WTC11 (cell line): ENCODE measurements at places on chromosomes 7 and 10. TPM values are rescaled to one million over a fixed set of nuclear protein-coding genes. Genes with fewer than 3 reads are reported as not detected.

The LIPK gene
- total RNA-seq, result not detected in 3 replicates

DNA sequence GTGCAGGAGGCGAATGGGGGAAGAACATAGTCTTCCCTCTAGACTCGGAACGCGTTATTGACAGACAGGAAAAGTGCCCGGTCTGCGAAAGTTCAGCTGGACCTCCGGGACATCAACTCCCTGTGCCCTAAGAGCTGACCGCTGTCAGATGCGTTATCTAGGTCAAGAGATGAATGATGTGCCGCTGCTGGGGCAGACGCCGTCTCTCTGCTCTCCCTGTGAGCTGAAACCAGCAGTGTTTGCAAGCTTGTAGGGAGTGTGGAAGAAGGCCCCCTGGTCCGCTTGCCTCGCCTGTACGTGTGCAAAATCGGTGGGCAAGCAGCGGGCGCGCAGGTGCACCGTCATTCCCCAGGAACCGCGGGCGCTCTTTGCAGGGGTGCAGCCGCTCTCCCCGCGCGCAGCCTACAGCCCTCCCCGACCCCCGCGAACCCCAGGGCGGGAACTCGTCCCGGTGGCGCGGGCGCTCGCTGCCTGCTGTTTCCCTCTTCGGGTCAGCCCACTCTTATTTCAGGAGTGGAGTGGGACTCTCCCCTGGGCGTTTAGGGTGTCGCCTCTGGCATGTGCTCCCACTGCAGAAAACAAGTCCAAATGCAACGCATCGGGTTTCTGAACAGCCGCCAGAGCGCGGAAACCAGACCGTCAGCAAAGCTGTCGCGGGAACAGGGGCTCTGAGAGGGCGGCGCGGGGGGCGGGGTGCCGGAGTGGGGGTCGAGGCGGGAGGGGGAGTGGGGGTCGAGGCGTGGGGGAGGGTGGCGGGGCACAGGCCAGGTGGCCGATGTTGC, 1.8 kb upstream of the PFKFB3 start:
- DNase-seq, result peak; percentile 38

DNA sequence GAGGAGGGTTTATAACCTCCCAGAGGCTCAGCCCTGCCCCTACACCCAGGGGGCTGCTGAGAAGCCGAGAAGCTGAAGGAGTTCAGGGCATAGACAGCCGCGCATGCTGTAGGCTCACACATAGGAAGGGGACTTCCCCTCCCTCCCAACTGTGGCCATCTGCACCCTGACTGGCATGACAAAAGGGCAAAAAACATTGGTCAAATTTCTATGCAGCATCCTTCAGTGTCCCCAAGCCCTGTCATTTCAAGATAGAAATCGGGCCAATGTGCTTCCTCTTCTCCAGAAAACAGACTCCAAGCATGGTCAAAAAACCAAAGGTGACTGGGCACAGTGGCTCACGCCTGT, 55.9 kb upstream of the MYL10 start:
- DNase-seq, result no peak

- DNase-seq, result no peak
Measured at GRCh38 chr7:82200601-82201000, 243.0 kb downstream of the CACNA2D1 start.

The SHH gene
- 0.05 to 0.37 TPM (median 0.26 TPM) in 3 replicates for total RNA-seq
